Iris pigment epithelial cell (primary cell): ENCODE measurements at places on chromosomes 7 and 10.

- DNase-seq, result peak; percentile 62
Measured at GRCh38 chr10:33240931-33241330, 93.5 kb downstream of the NRP1 start.

DNA sequence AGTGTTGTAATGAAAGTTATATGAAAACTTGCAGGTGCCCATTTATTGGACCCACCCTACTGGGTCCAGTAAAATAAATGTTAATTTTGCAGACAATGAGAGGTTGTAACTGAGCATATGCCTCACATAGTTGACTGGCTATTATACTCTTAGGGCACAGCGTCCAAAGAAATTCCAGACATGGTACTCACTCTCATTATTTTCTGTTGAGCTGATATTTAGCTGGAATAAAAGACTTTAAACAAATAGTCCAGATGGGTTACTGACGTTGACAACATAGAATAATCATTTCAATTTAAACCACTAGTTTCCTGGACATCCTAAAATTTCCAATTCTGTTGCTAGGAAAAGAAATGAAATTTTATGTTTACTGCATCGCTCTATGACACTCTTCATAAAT, 174.5 kb downstream of the ZNF365 start:
- no peak for DNase-seq

DNA sequence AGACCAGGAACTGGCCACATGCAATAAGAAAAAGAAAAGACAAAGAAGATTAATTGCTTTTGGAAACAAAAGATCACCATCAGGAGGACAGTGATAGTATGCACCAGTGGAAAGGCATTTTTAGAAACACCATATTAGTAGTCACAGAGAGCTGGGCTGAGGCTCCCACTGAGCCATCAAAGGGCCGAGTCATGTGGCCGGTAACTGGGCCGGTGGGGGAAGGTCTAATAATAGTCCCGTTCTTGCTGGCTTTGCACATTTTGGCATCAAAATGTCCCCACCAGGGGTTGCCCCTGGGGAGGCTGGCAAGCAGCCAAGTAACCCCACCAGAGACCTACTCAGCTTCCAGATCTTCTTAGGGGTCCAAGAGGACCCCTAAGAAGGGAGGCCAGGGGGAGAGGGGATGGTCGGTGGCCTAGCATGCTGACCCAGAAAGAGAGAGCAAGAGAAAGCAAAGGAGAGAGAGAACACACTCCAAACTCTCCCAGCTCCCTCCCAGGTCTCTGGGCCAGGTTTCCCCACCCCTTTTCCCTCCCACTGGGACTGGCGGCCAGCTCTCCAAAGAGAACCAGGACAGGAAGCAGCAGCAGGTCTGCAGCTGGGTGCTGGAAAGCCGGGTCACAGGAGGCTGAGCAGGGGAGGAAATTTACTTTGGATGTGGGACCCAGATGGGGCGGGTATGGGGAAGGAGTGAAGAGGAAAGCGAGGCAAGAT, 70.2 kb upstream of the FGFR2 start:
- DNase-seq, result no peak

GRCh38 chr7:157657741-157658740, 321.2 kb downstream of the DNAJB6 start:
- no peak for DNase-seq

GRCh38 chr10:58590152-58590840, 77.6 kb downstream of the BICC1 start:
- peak; percentile 98 for DNase-seq

DNA sequence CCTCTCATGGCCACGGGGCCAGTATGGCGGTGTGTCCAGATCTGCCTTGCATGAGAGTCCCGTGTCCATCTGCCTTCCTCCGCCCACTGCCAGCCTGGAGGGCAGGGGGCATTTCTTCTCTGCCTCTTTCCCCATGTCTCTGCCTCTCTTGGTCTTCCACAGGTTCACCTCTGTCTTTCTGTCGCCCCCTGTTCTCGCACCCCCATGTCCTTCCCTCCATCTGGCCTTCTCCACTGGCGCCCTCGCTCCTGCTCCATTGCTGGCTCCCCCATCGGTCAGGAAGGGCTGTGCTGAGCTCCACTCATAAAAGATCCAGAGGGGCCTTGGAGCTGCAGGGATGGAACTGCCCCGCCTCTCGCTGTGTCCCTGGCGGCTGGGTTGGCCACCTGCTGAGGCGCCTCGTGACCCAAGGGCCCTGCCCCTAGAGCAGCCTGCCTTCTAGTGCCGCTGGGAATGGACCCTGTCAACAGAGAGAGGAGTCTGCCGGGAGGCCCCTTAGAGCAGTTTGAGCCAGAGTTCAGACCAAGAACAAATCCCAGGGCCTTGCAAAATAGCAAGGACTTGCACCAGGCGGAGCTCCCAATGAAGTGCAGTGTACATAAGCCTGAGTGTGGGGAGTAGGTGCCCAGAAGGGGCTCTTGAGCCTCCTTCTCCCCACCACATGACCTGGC, 42.0 kb downstream of the GOLGA7B start:
- no peak for DNase-seq

DNA sequence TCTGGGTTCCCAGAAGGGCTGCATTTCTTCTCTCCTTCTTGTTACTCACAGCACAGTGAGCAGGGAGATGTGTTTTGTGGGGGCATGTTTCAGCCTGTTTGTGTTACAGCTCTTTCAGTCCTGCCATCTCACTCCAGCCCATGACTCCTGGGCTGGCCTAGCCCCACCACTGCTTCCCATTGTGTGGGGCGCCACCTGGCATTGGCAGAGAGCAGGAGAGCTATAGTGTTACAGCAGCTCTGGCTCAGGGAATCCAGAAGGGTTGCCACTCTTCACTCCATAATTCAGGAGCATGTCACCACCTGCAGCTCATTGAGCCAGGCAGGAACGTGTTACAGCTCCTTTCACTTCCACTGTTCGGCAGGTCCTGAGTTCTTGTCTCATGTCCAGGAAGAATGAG, 30.0 kb downstream of the CLDN12 start:
- no peak for DNase-seq

DNA sequence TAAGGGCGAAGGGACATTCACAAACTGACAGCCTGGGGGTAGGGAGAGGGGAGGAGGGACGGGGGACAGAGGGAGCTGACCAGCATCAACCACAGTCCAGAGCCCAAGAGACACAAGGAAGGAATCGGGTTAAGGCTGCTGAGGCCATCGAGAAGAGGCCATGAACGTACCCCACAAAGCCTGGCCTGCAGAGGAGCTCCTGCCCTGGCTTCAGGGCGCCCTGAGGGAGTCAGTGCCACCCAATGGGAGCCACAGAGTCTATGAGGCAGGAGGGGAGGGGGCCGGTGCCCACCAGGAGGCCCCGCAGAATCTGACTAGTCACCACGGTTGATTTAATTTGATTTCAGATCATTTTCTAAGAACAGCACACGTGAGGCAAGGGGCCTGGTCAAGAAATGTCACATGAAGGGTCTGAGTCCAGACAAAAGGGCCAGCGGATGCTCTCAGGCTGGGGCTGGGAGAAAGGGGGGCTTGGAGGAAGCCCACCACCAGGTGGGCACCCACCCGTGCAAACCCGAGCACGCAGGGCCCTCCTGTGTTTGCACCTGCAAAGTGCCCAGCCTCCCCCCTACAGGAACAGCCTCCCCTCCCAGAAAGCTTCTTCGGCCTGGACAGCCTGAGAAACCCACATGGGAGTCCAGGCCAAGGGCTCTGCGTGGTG, 40.4 kb downstream of the CAMK2B start:
- no peak for DNase-seq

DNA sequence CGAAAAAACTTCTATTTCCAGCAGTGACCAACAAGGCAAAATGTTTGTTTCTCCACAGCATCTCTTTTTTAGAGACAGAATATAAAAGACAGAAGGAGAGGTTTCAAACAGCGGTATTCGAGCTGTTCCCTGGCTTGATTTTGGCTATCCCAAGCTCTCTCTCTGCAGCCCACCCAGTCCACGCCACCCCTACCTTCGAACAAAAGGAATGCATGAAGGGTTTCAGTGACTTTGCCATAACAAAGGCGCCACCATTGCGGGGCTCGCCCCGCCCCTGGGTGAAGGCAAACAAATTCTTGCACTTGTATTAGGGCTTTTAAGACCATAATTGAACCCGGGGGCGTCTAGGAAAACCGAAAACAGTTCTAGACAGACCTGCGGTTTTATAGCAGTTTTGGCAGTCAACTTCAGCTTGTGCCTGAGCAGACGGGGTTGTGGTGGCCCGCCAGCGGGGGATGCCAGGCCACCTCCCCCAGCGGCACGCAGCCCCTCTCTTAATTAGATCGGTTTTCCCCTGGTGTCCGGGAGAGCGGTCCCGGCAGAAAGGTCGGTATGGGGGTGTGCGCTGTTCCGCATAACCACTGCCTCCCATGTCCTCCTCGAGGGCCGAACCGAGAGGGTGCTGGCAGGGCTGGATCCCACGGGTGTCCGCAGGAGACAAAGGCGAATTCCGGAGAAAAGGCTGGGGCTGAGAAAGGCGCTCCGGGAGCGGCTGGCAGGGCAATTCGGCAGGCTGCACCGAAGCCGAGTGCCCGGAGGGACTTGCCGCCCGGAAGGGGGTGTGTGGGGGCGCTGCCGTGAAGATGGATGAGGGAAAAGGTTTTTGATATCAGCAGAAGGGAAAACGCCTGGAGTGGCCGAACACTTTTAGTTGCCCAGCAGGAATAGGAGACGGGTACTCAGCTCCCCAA, 2.7 kb upstream of the HOXA11 start:
- DNase-seq, result no peak

DNA sequence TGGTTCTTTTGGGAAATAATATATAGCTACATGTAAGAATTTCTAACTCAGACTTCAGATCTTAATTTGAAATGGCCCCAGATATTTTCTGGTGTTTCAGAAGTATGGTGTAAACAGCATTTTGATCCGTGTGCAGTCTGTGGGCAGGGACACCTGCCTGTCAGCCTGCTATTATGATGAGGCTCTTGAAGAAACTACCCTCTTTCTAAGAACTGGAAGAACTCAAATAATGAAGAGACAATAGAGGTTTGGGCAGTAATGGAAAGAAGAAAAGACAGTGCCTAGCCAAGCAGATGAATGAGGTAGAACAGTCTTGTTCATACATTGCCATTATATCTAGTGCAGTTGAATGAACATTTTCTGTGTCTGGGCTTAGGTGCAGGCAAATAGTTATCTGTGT, 256.6 kb downstream of the ARHGAP21 start:
- DNase-seq, result no peak

- DNase-seq, result no peak
Measured at GRCh38 chr7:46215987-46216567, 295.0 kb upstream of the IGFBP3 start.

DNA sequence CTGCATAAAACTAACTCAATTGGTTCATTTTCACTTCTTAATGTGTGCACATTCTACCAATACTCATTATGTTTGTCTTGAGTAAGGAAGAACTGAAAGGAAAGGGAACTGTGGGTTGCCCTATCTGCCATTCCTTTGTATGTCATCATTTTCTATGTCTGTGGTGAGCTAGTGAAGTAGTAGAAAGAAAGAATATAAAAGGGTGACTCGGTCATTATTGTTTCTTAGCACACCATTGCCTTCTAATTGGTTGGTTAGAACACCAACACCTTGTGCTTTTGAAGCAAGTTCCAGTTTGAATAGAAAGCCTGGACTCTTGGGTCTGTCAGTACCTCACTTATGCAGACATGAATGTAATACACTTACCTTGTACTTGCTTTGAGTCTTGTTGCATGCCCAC, 64.3 kb upstream of the MDFIC start:
- DNase-seq, result peak; percentile 10

- no peak for DNase-seq
Measured at GRCh38 chr7:80905334-80905733, 13.5 kb downstream of the SEMA3C start.

DNA sequence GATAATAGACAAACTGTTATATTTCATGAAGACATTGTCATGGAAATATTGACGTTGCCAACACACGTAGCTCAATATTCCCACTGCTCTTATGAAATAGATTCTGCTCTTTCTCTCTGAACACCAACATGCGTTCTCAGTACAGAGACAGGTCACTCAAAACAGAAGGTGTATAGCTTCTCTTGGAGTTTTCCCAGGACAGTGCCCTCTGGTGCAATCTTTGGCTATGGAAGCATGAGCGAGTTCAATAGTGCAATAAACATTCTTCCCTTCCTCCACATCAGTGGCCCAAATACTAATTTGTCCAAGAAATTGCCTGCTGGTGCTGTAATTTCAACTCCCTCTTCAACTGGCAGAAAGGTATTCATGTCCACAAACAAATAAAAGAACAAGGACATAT, 145.3 kb downstream of the MAGI2 start:
- DNase-seq, result peak; percentile 54

DNA sequence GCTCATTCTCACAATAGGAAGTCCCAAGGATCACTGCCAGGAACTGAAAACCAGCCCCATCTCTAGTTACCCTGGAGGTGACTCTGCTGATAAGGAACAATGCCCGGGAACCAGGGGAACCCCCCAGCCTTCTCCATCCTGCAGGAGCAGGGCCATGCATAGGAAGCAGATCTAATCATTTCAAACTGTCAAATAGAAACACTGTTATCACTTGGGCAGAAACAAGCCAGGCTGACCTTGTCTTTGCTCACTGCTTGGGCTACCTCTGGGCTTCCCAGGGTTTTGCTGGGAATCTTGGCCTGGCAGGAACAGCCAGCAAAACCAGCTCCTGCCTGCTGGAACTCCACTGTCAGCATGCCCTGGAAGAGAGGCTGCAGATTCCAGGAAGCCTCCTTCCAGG, 114.1 kb downstream of the RNF216 start:
- no peak for DNase-seq

GRCh38 chr10:131853610-131853964, 47.2 kb upstream of the PPP2R2D start:
- DNase-seq, result no peak

GRCh38 chr10:110229155-110229554, 21.8 kb downstream of the MXI1 start:
- DNase-seq, result no peak

- DNase-seq, result no peak
Measured at GRCh38 chr7:26081638-26082037, 70.4 kb upstream of the NFE2L3 start.

GRCh38 chr10:113679463-113680189, at the start of gene CASP7:
CASP7 (plus strand) TSS chr10:113679912; CDS start chr10:113697494, 17,582 bp downstream.
- peak; percentile 78 for DNase-seq

GRCh38 chr10:32953277-32953927, 4.6 kb downstream of the ITGB1 start:
- DNase-seq, result no peak

GRCh38 chr10:122557516-122557915, 3.0 kb upstream of the DMBT1 start:
- no peak for DNase-seq

- no peak for DNase-seq
Measured at GRCh38 chr7:28032738-28033380, 147.7 kb downstream of the JAZF1 start.
